ENCODE measurements at places on chromosomes 16 and 17.

GRCh38 chr17:82267575-82268379 lies 5.7 kb downstream of the CSNK1D start:
- peak; percentile 78 for DNase-seq

- DNase-seq: peak; percentile 48
Observed at GRCh38 chr17:43720311-43721060, 38.1 kb downstream of the SOST start.

- peak; percentile 11 for DNase-seq
Observed at GRCh38 chr16:10806698-10807097, 11.9 kb downstream of the TVP23A start.

DNA sequence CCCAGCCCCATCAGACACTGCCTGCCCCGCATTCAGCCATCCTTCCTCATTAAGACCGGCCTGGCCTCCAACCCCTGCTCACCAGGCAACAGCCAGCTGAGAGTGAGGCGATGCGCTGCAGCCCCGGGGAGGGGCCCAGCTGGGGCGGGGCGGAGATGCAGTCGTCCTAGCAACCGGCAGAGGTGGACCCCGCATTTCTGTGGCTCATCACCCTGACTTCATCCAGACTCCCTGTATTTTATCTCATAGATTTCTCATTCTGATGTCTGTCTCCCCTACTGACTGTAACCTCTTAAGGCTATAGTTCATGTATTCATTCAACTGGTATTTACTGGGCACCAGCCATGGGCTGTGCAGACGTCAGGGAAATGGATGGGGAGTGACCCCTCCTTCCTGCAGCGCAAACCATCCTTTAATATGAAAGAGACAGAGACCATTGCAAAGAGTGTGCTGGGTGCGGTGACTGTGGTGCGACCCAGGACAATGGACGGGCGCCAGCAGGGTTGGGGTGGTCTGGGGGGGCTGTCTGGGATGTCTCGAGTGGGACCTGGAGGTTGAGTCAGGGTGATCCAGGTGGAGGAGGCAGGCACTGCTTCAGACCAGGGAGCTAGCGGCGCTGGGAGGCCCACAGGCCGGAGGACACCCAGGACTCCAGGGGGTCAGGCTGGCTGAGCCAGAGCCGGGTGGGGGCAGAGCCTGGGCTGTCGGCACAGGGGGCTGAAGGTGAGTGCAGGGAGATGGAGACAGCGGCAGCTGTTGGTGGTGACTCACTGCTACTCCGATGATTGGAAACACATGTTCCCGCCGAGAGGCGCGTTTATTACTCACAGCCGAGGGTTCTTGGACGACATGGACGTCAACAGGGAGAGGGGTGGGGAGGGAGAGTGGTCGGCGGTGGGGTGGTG lies 10.5 kb upstream of the TIMP2 start:
- no peak for DNase-seq

DNA sequence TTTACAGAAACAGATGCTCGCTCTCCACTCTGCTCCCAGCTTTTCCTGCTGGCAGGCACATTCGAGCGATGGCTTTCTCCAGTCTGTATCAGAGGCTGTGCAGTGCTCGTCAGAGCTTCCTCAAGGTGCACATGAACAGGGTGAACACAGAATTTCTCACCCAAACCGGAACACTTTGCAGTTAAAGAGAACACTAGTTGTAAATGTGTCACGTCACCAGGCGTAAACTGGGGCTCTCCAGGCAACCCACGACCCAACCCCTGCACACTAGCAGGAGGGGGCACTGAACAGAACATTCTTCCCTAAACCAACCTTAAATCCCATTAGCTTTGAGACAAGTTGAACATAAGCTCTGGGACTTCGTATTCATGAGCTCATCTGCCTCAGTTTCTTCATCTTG lies 119.0 kb downstream of the RMI2 start:
- no peak for DNase-seq

DNA sequence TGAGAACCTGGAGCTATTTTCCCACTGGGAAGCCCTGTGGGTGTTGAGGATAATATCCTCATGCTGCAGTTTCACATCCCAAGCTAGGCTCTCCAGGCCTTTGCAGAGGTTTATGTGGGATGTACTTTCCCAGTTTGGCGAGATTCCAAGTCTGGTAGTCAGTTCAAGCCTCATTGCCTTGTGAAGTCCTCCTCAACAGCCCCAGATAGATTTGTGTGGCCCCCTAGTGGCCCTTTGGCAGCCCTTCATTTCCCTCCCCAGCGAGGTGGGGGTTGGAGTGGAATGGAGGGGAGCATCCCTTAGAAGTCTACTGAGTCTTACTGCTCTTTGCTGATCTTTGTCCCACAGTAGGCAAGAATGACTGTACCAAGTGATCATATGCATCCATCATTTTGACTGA lies 137.9 kb downstream of the CDH11 start:
- DNase-seq: peak; percentile 47

DNA sequence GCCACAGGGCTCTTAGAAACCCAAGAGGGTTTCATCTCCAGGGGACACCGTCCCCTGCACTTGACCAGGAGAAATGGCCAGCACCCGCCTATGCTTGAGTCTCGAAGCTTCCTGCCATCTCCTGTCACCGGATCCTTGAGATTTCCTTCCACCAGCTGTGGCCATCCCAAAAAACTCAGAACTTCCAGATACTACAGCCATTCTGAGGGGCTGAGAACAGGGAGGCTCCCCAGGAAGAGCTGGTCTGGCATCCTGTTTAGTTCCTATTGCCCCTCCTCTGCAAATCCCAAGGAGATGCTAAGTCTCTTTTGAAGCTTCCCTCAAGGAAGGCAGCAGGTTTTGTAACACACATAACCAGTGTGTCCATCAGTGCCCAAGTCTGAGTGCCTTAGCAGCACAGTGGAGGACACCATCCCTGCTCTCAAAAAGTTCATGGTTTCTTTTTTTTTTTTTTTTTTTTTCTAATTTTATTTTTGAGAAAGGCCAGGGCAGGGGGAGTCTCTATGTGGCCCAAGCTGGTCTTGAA lies 2.0 kb downstream of the UBALD2 start:
- DNase-seq: no peak

- no peak for DNase-seq
Observed at GRCh38 chr17:45246861-45247428, 14.9 kb downstream of the SPATA32 start.

- peak; percentile 31 for DNase-seq
Observed at GRCh38 chr17:54967621-54968261, 713 bp downstream of the COX11 start.

DNA sequence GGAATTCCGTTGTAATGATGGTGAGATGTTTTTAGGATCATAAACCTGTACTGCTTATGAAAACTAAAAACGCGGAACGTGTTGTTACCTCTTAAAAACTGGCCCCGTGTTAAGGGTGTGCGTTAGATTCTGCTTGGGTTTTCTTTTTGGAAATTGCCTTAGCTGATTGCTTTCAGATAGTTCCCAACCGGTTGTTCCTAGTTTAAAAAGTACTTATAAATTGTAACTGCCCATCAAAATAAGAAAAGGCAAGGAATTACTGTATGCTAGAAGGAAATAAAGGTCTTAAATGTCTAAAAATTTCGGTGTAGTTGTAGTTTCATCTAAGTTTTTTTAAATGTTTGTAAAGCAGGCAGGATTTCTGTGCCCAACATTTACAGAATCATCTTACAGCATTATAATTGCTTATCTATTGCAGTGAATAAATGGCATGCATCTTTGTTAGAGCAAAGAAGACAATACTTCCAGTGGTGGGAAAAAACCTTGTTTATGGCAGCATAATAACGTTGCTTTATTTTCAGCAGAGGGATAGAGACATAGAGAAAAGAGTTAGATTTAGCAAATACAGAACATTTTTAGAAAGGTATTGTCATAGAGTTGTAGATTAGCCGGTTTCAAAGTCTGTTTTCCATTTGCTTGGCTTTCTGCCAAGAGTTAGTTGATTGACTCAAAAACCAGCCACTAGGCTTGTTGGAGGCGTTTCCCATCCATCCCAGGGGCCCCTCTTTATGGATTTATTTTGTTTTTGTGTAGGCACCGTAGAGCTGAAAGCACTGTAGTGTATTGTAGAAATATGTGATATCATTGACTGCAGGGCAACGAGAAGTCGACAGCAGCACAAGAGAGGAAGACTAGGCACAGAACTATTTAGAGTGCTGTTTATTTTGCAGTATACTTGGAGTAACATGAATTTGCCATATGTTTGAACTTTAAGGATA lies 1.7 kb downstream of the PPM1D start:
- DNase-seq: peak; percentile 62

DNA sequence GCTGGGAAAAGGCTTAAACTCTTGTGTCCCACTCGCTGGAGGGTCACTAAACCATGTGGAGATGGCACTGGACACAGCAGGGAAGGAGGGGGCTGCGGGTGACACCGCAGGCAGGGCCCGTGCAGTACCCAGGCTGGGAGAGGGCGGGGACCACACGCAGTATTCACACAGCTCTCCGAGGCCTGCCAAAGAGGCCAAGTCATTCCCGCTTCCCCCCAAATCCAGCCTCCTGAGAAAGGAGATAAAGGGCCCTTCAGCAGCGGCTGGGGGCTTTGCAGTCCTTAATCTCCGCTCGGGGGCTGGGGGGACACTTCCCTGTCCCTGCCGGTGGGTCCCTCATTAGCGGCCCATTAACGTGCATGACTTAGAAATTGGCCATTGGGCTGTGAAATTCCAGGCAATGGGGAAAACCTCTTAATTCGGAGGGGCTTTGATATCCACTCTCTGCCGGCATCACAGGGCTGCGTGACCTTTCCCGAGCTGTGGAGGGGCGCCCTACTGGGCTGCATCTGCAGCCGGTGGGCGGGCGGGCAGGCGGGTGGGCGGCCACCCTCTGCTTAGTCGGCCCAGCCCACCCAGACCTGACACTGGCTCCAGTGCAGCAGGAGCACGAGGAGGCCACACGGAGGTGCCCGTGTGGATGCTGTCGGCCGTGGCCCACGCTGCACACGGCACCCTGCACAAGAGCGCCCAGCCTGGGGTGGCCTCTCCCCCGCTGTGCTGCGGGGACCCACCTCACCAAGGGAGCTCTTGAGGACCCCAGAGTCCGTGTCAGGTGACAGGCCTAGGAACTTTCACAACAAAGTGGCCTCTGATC lies 2.6 kb upstream of the SLC38A8 start:
- DNase-seq: no peak

- no peak for DNase-seq
Observed at GRCh38 chr16:12340151-12340733, 363.7 kb downstream of the SNX29 start.

DNA sequence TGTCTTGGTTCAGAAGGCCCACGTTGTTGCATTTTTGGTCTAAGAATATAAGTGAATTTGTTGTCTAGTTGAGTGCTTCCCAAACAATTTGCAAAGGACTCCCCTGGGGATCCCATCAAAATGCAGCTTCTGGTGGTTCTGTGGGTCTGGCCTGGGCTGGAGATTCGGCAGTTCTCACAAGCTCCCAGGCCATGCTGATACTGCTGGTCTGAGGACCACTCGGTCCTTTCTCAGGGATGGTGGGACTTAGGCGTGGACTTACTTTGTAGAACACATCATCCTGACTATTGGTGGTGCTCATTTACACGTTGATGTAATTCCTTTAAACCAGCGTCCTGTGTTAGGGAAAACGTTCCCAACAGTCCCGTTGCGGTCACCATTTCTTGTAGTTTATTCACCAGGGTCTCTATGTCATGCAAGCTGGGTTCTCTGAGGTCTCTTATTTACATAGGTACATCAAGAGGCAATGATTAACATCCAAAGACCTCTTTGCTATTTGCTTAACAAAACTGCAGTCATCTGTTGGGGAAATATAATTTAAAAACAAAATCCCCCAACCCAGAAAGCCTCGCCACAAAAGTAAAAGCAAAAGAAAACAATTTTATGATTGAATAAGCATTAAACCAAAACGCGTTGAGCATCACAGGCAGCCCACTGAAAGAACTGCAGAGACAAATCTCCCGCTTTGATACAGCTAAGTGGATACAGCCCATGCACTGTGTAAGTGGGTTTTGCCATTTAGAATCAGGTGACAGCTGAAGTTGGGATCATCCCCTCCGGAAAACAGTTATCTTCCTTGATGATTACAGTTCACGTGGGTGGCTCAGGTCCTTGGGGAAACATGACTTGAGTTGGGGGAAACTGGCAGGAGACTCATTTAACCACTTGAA lies 39.0 kb upstream of the SEC14L1 start:
- DNase-seq: no peak

GRCh38 chr17:72590882-72591281 lies 470.1 kb downstream of the SOX9 start:
- DNase-seq: no peak

GRCh38 chr17:57506774-57507127 lies 238.3 kb downstream of the CCDC182 start:
- no peak for DNase-seq

DNA sequence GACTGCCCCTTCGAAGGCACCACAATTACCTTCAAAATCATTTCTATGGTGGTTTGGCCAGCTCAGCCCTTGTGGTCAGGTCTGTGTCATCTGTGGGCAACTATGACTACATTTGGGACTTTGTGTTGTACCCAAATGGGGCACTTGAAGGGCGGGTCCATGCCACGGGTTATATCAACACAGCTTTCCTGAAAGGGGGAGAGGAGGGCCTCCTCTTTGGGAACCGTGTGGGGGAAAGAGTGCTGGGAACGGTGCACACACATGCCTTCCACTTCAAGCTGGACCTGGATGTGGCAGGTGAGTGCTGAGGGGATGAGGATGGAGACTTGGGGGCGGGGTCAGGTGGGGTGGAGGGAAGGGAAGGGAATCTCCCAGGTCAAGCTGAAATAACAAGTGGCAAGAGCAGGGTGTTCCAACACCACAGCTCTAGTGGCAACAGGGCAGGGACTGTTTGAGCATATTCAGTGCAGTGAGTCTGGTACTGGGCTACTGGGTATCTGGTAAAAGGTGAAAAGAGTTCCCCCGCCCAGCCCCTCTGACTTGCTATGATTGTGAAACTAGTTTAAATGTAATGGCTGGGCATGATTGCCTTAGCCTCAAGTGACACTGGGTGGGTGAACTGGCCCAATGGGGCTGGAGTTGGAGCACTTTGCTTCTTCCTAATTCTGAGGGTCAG lies 1.7 kb downstream of the AOC2 start:
- DNase-seq: peak; percentile 38

- peak; percentile 95 for DNase-seq
Observed at GRCh38 chr16:86664522-86665318, 86.4 kb downstream of the FOXL1 start.

DNA sequence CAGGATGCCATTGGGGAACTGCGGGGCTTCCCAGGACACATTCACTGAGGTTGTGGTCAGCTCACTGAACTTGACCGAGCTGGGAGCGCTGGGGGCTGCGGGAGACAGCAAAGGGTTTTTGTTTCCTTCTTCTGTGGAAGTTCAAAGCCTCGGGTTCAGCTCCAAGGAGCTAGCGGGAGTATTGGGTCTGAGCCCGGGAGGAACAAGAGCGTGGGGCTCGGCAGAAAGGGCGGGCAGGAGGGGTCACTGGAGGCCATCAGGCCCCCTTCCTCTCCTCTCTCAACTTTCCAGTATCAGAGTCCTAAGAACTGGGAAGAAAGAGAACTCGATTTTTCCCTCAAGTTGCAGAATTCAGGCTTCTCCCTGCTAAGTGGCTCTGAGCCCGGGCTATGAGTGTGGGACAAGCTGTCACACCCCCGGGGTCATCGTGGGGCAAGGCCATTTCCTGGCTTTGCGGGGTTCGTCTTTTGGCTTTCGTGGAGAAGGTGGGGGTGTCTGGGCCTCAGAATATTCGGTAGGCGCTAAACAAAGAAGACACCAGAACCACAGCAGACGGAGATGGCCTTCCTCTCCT lies 53.6 kb upstream of the CDC42EP4 start:
- DNase-seq: no peak

- peak; percentile 23 for DNase-seq
Observed at GRCh38 chr16:46885960-46886763, 2.0 kb downstream of the GPT2 start.

GRCh38 chr16:14315683-14316320 lies 244.7 kb downstream of the MRTFB start:
- DNase-seq: no peak

- DNase-seq: peak; percentile 71
Observed at GRCh38 chr17:20302246-20302917, 165.0 kb downstream of the LGALS9B start.

GRCh38 chr17:31434727-31435050 lies 43.2 kb downstream of the RAB11FIP4 start:
- DNase-seq: no peak
